ENCODE measurements at places on chromosomes 1 and 21.

GRCh38 chr1:92795166-92795565, 10.3 kb upstream of the EVI5 start:
- no peak for DNase-seq

- no peak for DNase-seq
Observed at GRCh38 chr1:227391211-227391610, 72.9 kb upstream of the CDC42BPA start.

- no peak for DNase-seq
Observed at GRCh38 chr21:24188506-24188905, 1418.8 kb downstream of the MRPL39 start.

GRCh38 chr1:116721039-116721405, 33.2 kb upstream of the CD2 start:
- no peak for DNase-seq

GRCh38 chr1:200090252-200091159, 63.0 kb downstream of the NR5A2 start:
- DNase-seq: no peak

DNA sequence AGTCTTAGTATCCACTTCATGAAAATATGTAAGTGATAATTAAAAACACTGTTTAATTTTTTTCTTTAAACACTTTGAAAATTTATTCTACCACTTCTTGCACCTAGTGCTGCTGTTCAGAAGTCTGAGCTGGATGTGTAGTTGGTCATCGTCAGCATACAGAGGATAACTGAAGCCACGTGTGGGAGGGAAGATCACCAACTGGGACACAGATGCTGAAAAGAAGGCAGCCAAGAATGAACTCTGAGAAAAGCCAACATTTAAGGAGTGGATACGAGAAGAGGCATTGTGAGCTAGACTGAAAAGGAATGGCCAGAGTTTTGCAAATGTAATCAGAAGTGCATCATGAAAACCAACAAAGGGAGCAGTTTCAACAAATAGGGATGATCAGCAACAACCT, 24.6 kb upstream of the CLCA4 start:
- DNase-seq: no peak

GRCh38 chr1:213284626-213285025, 233.6 kb downstream of the RPS6KC1 start:
- no peak for DNase-seq

- DNase-seq: no peak
Observed at GRCh38 chr1:179883040-179883744, 1.1 kb downstream of the TOR1AIP1 start.

DNA sequence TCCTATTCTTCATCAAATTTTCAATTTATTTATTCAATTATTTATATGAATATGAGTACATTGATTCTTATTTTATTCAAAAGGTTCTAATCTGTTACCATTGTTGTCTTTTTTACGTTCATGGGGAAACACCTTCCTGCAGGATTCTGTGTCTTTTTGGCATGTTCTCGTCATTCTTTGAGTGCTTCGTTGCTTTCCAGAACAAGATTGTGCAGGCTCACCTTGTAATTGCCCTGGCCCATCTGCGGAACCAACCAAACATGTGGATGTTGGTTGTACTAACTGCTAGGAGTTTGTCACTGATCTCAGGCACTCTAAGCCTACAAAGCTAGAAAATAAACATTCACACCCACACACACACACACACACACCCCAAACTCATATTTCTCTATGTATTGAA, 182.1 kb downstream of the TTLL7 start:
- DNase-seq: no peak

GRCh38 chr1:118947003-118947765, 41.0 kb downstream of the TBX15 start:
- no peak for DNase-seq

- no peak for DNase-seq
Observed at GRCh38 chr1:172885971-172886370, 164.8 kb downstream of the TNFSF18 start.

GRCh38 chr1:228415221-228415620, 1.4 kb downstream of the TRIM17 start:
- DNase-seq: no peak

DNA sequence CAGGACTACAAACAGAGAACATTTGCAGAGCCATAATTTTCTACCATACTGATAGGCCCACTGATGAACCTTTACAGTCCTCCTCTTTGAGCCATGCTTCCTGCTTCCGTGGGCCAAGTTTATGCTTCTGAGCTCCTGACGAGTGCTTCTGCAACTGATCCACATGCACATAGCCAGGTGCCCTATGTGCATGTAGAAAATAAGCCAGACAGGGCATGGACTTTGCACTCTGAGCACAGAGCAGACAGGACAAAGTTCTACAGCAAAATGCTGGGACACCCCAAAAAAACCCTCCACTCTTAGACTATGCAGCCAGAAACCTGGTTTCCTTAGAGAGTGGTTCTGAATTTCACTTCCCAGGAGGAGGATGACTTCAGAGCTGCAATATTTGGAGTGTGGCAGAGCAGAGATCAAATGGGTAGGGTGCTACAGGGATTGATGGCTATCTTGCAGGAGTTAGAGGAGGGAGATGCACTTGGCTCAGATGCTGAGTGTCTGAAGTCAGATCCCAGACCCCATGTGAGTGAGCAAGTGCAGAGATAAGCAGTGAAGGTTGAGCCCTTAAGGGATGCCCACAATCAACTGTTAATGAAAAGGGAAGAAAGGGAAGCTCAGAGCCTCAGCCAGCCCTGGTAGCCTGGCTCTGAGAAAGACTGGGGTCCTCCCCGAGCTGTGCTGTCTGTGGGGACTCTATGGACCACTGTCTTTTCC, 230.9 kb downstream of the DUSP10 start:
- DNase-seq: no peak

- no peak for DNase-seq
Observed at GRCh38 chr1:109331113-109331512, 24.3 kb upstream of the MYBPHL start.
